Frontal cortex (tissue), 4 donors: ENCODE measurements at places on chromosomes 16 and 17. TPM values are rescaled to one million over a fixed set of nuclear protein-coding genes. Genes with fewer than 3 reads are reported as not detected.
A peak's percentile ranks its signal among the peaks of the same experiment; 100 is the strongest.

DNA sequence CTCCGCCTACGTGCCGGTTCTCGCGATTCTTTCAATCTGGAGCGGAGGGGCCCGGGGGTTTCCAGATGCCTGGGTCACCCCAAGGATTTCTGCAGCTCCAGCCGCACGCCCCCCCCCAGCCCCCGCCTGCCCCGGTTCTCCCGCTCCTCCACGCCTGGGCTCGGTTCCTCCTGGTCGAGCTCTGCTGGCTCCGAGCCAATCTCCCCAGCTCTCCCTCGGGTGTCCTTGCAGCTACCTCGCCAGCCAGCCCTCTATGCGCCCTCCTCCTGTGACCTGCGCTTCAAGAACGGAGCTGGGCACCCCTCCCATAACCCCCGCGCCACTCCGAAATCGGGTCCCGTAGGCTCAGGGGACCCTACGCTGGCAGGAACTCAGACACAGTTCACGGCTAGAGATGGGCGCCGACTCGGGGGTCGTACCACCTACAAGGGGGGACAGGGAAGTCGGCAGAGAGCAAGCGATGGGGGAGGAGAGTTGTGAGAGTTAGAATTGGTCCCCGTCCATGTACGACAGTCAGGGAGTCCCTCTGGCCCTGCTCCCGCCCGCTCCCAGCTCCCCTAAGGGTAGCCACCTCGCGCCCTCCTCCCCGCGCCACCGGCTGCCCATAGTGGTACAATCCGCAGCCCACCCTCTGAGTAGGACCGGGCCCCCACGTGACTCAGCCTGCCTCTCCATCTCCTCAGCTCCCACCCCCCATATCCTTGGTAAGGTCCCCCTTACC lies 961 bp downstream of the FGF11 start:
- no peak for DNase-seq

Gene CDH1
- total RNA-seq, result 1.6 TPM

Gene AGRP
- total RNA-seq, result not detected

- no peak for DNase-seq
These were observed 22.1 kb downstream of the NUBP1 start for GRCh38 chr16:10765772-10766171.

- no peak for DNase-seq
These were observed 647 bp downstream of the VAC14 start for GRCh38 chr16:70800311-70800710.

- peak; percentile 78 for DNase-seq
These were observed 6.0 kb downstream of the MTSS2 start for GRCh38 chr16:70679671-70680494.

DNA sequence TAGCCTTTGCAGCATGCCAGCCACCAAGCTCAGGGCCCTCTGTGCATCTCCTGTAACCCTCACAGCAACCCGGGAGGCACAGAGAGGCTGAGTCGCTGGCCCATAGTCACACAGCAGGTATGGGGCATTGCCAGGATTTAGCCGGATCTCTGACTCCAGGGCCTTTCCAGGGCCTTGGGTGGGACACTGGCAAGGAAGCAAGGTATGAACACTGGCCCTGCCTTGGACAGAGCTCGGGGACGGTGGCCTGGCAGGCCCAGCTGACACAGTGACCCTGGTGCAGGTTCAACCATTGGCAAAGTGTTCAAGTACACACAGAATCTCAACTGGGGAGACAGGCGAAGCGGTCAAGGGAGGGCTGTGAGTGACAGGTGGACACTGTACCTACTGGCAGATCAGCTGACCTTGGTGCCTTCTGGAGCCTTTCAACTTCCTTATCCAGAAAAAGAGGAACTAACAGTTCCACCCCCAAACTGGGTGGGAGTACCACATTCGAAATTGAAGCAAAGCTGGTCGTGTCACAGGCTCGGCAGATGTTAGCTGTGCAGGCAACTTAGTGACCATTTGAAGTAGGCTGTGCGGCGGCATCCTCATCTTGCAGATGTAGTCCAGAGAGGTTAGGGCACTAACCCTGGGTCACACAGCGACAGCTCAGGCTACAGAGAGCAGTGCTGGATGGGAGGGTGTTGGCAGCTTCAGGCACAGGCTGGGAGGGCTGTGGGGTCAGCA lies 287.4 kb downstream of the SEC14L1 start:
- DNase-seq, result no peak

GRCh38 chr17:42485680-42486079 lies 27.0 kb downstream of the ATP6V0A1 start:
- no peak for DNase-seq

Gene KRTAP2-3
- total RNA-seq, result not detected

DNA sequence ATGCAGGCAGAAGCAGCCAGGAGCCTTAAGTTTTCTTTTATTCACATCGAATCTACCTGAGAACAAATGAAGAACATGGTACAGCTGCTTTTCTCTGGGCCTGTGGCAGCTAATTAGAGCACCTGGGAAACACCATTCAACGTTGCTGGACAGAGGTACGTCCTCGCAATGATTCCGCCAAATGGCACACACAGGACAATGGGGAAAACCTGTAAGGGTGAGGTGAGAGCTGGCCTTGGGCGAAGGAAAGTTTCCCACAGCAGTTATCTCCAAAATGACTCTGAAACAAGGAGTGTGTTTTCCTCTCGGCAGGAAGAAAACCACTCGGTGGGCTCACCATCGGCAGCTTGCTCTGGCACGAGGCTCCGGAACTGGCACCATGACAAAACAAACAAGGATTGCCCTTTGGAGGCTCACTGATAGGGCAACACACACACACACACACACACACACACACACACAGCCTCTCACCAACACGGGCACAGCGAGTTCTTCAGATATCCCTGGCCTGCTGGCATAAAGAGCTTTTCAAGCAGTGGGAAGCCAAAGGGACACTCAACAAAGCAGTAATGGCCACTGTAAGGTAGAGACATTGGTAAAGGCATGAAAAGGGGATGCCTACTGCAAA lies 73.7 kb downstream of the ZFHX3 start:
- no peak for DNase-seq

DNA sequence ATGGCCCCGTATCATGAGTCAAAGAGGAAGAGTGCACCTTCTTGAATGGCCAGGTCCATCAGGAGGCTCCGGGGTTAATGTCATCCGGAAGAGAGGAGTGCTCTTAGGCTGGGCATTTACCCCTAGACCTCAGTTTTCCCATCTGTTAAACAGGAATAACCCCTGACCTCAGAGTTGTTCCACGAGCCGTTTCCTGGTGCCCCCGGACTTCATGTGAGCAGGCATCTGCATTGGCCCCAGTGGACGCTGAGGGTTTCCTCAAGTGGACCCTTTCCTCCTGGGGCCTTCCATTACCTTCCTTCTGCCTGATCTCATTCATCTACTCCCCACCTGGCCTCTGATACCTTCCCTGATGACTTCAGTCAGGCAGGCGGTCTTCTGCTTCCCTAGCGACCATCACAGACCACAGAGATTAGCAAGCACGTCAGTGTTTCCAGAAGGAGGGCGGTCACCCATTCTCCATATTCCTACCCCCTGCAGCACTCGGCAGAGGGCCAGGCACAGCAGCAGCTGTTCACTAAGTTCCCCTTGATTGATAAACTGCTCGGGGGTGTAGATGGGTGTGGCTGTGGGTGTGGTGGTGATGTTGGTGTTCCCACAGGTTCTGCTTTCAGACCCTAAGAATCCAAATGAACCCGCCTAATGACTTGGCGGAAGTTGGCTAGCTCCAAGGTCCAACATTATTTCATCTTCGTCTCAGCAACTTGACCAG lies 346.6 kb upstream of the TNRC6C start:
- DNase-seq, result no peak

- DNase-seq, result no peak
These were observed 54.8 kb downstream of the RPH3AL start for GRCh38 chr17:297758-298157.

- DNase-seq, result peak; percentile 46
These were observed at the start of gene IRX3 for GRCh38 chr16:54286366-54287130. TSS of gene IRX3 (minus strand) at chr16:54286787. CDS start at chr16:54286050, 737 bp downstream.

GRCh38 chr16:49216593-49216992 lies 65.0 kb downstream of the CBLN1 start:
- no peak for DNase-seq

DNA sequence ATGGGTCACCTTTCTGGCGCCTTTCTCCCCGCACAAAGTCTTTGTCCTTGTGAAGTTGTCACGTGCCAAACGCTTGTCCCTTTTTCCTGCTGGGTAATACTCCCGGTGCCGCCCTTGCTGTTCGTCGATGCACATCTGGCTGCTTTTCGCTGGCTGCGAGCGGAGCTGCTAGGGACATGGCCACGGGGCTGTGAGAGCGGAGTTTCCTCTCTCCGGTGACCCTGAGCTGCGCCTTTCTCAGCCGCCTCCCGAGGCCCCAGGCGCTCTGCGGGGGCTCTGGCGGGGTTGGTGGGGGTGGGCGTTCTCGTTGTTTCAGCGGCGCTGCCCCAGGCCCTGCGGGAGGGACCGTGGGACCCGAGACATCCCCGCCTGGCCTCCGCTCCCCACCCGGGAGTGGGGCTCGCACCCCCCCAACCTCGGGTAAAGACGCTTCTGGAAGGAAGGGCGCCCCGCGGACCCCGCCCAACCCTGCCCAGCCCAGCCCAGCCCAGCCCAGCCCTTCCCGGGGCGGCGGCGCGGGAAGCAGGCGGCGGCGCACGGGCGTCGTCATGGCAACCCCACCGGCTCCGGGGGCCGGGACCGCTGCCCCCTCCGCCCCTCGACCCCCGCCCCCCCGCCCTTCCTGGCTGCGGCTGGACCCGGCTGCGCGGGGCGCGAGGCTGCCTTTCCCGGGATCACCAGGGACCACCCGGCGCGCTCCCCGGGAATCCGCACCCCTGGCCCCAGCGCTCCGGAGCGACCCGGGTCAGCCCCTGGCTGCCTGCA lies 12.3 kb downstream of the CHMP6 start:
- peak; percentile 41 for DNase-seq

GRCh38 chr16:996681-997080 lies 15.1 kb downstream of the SOX8 start:
- DNase-seq, result no peak

DNA sequence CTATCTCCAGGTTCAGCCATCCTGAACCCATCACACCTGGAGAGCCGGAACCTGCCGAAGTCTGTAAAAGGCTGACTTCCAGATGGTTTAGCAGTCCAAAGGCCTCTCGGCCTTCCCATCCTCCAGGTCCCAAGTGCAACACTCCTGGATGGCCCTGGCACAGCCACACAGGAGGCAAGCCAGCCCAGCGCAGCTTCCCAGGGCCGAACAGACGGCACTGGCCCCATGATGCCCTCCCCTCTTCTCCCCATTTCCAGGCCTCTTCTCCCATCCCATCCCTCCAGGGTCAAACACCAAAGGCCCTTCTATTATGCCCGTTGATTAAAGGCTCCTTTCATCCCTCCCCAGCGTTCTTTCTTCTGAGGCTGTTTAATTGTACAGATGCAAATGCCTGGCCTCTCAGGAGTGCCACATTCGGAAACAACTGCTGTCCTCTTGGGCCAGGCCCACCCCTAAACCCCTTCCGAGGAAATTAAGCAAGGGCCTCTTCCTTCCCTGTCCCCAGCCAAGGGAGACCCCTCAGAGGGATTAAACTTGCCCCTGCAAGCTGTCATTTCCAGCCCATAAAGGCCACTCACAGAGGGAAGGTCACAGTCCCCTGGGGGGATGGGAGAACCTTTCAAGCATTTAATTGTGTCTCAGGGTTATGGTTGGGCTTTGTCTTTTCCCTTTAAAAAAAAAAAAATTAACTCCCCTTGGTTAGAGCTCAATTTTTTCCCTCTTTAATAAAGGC lies 30.8 kb downstream of the AXIN2 start:
- DNase-seq, result no peak

GRCh38 chr17:6028294-6028693 lies 41.9 kb upstream of the WSCD1 start:
- DNase-seq, result no peak

DNA sequence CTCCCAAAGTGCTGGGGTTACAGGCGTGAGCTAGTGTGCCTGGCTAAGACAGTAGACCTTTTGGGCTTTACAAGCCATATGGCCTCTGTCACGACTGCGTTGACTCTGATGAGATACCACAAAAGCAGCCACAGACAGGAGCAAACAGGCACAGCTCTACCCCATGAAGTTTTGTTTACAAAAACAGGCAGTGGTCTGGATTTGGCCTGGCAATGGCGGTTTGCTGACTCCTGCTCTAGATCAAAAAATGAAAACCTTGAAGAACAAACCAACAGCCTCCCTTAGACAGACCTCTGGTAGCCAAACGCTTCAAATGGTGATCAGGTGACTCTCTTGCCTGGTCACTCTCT lies 20.7 kb downstream of the SLC43A2 start:
- no peak for DNase-seq

Gene SCN4A
- not detected for total RNA-seq

DNA sequence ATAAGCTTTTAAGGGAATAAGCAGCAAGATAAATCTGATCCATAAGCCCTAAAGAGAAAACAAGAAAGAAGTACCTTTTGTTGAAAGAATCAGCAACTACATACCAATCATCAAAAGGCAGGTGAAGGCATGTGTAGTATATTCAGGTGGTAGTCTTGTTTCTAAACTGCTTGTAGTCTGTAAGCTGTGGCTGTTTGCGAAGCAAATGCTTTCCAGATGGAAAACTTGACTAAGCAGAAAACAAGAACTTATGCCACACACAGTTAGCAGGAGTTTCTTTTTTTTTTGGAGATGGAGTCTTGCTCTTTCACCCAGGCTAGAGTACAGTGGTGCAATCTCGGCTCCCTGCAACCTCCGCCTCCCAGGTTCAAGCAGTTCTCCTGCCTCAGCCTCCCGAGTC lies 5.7 kb downstream of the CBX1 start:
- DNase-seq, result no peak

Gene CDR2L
- total RNA-seq, result 3.3 TPM

DNA sequence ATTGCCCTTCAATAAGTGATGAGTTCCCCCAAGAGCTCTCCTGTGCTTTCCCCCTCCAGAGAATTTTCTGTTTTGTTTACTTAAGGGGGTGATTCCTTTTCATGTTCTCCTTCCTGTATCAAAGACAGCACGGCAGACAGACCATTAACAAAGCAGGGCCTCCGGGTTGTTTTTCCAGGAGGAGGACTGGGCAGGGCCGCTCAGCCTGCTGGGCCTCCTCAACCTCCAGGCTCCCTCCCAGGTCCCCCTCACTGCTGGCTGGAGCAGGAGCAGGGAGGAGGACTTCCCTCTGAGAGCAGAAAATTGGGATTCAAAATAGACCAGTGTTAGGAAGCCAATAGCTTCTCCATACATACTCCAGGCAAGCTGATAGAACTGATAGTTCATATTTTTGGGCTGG lies 20.4 kb downstream of the SDK2 start:
- no peak for DNase-seq

DNA sequence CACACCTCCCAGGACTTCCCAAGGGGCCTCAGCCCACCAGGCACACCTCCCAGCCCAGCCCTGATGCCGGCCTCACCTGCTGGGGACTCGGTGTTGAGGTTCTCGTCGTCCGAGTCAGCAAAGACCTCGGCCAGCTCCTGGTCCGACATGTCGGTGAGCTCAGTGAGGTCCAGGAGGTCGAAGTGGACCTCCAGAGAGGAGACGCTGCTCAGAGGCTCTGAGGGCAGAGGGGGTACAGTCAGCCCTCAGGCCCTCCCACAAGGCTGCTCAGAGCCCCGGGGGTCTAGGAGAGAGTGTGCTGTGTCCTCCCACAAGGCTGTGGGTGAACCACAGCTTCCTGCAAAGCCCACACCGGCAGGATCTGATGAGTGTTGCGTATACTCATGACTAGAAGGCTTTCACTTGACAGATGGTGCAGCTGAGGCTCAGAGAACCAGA lies 10.5 kb downstream of the DBNDD1 start:
- no peak for DNase-seq

Gene OTOP2
- total RNA-seq, result not detected

Gene THUMPD1
- 75.8 TPM for total RNA-seq

Gene LGALS9C
- not detected for total RNA-seq

GRCh38 chr17:27332047-27332393 lies 38.1 kb downstream of the WSB1 start:
- DNase-seq, result no peak

Gene KRTAP9-4
- not detected for total RNA-seq
